Kidney capillary endothelial cell (primary cell): ENCODE measurements at places on chromosomes 13 and 19.

DNA sequence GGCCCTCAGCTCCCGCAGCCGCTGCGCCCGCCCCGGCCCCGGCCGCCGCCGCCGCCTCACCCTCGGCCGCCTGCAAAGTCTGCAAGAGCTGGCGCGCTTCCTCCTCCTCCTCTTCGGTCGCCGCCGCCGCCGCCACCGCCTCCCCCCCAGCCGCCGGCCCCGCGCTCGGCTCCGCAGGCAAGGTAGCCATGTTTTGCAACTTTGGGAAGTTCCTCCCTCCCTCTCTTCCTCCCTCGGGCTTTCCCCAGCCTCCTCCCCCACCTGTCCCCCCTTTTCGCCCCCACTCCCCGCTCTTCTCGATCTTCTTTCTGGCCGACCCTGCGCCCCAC lies 433 bp downstream of the SIX5 start:
- DNase-seq = peak; percentile 29

DNA sequence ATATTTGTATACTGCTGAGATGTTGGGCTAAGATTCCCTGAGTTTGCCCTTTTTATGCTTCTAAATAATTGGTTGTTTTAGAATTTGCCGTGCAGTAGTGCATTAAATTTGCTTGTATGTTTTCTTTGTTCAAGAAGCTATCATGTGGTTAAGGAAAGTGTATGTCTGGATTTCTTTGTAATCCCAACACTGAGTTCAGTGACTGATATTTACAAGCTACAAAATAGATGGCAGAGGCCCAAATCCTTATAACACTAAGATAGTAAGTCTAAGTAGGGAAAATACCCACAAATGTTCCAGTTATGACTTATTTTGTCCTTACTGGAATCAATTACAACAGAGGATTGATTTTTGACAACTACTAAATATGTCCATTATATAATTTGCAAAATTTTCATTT lies 435.0 kb upstream of the KLF12 start:
- no peak for DNase-seq

DNA sequence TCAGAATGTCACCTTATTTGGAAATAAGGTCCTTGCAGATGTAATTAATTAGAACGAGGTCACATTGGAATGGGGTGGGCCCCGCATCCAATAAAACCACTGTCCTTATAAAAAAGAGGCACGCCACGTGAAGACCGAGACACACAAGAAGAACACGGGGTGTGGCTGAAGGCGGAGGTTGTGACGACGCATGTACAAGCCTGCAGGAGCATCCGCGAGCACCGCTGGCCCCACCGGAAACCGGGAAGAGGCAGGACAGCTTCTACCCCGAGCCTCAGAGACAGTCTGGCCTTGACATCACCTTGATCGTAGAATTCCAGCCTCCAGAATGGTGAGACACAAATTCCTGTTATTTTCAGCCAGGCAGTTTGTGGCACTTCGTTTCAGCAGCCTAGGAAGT lies 177.9 kb downstream of the COL4A1 start:
- no peak for DNase-seq

- no peak for DNase-seq
Measured at GRCh38 chr13:97285221-97285955, 63.3 kb downstream of the MBNL2 start.

DNA sequence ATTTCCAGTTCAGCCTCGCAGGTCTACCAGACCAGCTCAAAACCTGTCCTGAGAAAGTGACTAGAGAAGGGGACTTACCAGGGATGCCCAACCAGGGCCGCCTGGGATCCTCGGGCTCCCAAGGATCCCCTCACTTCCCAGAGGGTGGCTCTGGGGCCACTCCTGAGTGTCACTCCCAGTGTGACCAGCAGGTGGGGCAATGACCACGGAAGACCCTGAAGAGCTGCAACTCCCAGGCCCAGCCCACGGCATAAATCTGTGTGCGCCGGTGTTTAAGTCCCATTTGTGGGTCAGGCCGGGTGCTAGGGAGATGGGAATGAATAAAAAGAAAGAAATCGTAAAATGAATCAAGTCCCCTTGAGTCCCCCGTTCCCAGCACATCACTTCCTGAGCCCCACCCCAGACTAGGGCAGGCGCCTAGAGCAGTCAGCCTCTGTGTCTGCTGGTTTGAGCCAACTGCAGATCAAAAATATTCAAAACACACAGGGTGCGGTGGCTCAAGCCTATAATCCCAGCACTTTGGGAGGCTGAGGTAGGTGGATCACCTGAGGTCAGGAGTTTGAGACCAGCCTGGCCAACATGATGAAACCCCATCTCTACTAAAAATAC lies 10.7 kb downstream of the PTGIR start:
- peak; percentile 81 for DNase-seq

DNA sequence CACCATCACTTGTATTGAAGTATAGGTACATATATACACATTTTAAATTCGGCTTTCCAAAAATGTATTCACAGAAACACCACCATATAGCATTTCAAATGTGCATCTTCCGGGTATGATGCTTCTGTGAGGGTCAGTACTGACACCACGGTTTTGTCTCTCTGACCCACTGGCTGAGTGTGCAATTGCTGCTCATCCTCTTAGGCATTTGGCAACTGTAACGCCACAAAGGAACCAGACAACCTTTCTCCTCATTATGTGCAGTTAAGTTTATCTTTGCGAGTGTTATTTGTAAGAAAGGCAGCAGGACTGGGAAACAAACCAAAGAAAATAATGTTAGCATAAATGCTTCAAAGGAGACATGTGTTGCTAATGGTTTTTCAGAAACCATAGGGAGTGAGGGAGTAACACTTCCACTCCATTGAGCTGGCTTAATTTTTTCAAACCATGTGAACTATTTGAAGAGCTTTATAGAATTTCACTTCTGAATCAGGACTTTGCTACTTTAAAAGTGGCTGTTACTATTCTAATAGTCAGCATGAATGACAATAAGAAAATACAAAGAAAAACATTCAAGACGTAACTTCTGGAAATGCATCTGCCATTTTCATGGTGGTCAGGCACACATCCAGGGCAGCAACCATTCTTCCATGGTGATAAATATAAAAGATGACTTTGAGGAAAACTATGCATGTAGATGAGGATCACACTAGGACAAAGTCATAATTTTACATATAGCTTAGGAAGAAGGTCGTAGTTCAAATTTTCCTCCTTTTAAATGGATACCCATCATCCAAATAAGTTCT lies 423.3 kb downstream of the MZT1 start:
- no peak for DNase-seq
